ENCODE measurements at places on chromosomes 4 and X. TPM values are rescaled to one million over a fixed set of nuclear protein-coding genes. Genes with fewer than 3 reads are reported as not detected.

Gene LDOC1
- total RNA-seq, result 3.4 TPM

- no peak for DNase-seq
Observed at GRCh38 chrX:56572975-56573374, 9.5 kb downstream of the UBQLN2 start.

- no peak for DNase-seq
Observed at GRCh38 chr4:158033416-158034120, 139.3 kb downstream of the GASK1B start.

DNA sequence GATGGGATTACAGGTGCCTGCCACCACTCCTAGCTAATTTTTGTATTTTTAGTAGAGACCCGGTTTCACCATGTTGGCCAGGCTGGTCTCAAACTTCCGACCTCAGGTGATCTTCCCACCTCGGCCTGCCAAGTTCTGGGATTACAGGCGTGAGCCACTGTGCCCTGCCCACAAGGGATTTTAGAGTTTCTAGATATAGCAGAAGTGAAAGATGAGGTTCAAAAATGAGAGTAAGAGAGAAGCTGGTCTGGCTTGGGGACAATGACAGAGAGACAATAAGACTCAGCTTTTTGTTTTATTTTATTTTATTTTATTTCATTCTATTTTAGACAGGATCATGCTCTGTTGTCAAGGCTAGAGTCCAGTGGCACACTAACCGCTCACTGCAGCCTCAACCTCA is 30.6 kb downstream of the TRIM61 start:
- DNase-seq, result no peak

Gene PRKG2
- total RNA-seq, result 0.05 TPM

DNA sequence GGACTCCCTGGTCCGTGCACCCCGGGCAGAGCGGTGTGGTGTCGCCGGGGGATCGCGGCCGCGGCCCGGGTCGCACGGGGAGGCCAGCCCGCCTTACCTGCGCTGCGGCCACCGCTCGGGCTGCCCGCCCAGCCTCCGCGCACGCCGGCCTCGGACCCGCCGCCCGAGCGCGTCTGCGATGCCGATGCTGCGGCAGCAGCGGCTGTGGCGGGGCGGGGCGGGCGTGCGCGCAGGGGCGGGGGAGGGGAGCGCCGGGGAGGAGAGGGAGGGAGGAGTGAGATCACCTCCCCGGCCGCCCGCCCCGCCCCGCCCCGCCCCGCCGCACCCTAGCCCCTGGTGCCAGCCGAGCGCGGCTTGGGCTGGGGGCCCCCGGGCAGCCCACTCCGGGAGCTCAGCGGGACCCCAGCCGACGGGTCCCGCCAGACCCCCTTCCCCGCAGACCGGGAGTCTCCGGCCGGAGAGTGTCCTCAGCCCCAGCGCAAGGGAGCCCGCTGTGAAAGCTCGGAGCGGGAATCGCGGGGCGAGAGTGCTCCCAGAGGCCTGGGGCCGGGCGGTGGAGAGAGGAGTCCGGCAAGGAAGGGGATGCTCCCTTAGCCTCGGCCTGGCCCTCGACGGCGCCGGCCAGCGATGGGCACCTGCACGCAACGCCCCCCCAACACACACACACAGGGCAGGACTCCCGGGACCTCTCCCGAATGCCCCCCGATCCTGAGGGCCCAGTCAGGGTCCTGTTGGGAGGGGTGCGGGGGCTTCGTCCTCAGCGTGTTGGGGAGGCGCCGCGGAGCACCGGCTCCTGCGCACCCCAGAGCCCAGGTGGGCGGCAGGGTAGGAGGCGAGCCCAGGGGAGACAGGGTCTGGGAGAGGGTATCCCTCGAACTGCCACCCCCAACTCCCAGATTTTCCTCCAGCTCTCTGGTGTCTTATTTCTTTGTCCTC is at the start of gene L1CAM:
Gene L1CAM (minus strand): TSS at position 206 of the 936 bp plus-strand sequence. CDS start 10,337 bp downstream, outside the sequence.
- no peak for DNase-seq

Gene SNX25
- total RNA-seq, result 11.1 TPM

GRCh38 chrX:69144838-69145680 is 20.2 kb downstream of the PJA1 start:
- no peak for DNase-seq

DNA sequence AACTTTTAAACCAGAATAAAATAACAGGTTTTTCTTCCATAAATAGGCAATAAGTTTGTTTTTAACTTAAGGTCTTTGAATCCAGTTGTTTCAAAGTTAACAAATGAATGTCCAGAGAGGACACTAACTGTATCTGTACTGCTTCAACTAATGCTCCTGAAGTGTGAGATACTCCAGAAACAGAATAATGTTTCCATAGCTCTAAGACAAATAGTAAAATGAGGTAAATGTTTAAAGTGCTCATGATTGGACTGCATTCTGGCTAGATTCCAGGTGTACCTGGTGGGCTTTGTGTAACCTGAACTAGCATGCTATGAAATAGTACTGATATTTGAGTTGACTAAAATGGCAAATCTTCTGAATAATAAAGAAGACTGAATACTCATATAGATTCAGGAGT is 51.7 kb downstream of the METTL14 start:
- DNase-seq, result no peak

Gene PHEX
- total RNA-seq, result 0.08 TPM

GRCh38 chrX:75303795-75304194 is 29.9 kb downstream of the UPRT start:
- no peak for DNase-seq

DNA sequence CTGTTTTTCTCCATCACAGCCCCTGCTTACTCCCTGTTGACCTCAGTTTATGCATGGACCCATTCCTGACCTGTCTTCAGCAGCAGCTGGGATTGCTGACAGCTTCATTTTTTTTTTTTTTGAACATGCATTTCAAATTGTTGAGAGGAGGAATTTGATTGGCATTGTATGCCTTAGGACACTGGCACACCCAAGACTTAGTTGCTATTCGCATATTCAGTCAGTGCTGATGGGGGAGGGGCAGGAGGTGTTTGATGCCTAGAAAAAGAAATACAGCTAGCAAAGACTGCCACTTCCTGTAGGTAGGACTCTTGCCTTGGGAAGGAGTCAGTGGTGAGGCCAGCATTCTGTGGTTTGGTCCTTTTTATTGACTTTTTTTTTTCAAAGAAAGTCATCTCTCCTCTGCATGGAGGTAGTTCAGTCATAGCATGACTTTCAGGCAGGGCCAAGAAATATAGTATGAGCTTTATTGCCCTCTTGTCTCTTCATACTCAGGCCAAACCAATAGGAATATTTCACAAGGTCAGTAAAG is 33.6 kb upstream of the XK start:
- no peak for DNase-seq

DNA sequence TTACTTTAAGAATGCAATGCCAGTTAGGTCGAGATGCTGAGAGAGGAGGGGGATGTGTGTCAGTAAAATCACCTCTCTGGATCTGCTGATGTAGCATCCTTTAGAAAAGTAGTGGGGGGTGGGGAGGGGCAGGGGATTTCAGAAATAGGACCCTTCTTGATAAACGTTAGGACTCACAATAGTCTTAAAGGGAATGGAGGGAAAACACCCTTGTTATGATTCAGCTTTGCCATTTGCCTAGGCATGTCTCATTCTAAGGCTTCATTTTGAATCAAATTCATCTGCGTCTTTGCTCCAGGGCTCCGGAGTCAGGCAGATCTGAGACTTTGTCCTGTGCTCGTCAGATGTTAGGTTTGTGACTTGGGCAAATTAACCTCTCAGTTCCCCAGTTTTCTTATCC is 879 bp downstream of the SH2D1A start:
- no peak for DNase-seq

- DNase-seq, result no peak
Observed at GRCh38 chrX:38375891-38376290, 23.5 kb downstream of the OTC start.

GRCh38 chr4:41866799-41867677 is 68.2 kb upstream of the TMEM33 start:
- DNase-seq, result no peak

Gene MBNL3
- total RNA-seq, result 31.1 TPM

- no peak for DNase-seq
Observed at GRCh38 chrX:10231461-10231860, 74.7 kb downstream of the CLCN4 start.

GRCh38 chr4:89586864-89587263 is 250.1 kb downstream of the SNCA start:
- DNase-seq, result no peak

Gene IGSF1
- 4.3 TPM for total RNA-seq

- no peak for DNase-seq
Observed at GRCh38 chr4:158146736-158147135, 26.1 kb downstream of the GASK1B start.

Gene AREG
- 0.75 TPM for total RNA-seq

DNA sequence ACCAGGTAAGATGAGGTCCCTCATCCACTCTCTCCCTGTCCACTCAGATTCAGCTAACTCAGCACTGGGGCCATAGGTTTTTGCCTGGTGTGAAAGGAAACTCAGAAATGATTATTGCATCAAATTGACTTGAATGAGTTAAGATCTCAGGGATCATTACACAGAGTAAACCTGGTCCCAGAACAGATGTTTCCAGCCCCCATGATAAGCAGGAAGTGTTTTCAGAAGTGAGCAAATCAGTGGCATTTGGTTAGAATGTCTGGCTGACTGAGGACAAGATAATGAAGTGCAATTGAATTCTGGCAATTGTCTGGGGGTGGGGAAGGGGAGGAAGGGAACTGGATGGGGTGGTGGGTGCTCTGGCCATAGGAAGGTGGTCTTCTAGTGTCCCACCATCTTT is 108.0 kb downstream of the CHIC2 start:
- DNase-seq, result no peak

Gene ADGRG4
- not detected for total RNA-seq

- no peak for DNase-seq
Observed at GRCh38 chr4:55424791-55425190, 29.0 kb downstream of the TMEM165 start.
